WERI-Rb-1 (cell line): ENCODE measurements at places on chromosomes 3 and 15.

DNA sequence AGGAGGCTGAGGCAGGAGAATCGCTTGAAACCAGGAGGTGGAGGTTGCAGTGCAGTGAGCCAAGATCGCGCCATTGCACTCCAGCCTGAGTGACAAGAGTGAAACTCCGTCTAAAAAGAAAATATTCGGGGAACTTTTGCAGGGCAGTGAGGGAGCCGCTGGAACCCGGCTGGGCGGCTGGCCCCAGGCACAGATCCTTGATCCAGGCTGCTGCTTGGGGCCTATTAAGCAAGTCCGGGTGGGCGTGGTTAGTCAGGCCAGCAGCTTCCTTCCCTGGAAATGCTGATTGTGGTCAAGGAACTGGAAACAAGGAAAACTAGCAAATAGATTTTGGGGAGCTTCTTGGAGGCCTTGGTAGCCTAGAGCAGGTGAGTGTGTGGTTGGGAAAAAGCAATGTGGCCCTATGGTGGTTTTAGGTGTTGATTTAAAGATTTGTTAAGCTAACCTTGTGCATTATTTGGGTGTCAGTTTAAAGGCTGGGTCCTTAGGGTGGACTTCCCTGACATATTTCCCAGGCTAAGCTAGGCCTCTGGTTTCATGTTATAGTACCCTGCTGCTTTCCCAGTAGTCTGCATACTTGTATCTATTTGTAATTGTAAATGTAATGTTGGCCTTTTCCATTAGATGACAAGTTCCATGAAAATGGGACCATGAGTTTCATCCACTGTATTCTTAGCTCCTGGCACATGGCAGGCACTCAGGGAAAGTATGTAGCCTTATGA is 17.7 kb upstream of the SNX22 start:
- no peak for DNase-seq

- DNase-seq, result no peak
These were observed 280.4 kb downstream of the RAP2B start for GRCh38 chr3:153442386-153442785.

DNA sequence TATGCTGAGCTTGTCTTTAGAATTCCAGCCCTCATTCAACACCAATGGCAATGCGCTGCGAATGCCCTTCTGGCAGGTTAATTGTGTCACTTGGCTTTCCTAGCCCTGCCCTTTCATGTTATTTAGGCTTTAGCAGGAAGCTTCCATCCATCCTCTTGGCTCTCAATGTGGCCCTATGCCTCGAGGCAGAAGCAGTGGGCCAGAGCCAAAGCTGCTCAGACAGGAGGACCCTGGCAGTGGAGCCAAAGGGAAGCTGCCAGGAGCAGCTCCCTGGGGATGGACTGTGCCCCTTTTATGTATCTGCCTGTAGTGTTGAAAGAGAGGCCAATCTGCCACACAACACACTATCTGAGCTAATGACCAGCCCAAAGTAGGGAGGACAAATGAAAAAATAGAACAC is 376.4 kb downstream of the CTNNB1 start:
- DNase-seq, result no peak

DNA sequence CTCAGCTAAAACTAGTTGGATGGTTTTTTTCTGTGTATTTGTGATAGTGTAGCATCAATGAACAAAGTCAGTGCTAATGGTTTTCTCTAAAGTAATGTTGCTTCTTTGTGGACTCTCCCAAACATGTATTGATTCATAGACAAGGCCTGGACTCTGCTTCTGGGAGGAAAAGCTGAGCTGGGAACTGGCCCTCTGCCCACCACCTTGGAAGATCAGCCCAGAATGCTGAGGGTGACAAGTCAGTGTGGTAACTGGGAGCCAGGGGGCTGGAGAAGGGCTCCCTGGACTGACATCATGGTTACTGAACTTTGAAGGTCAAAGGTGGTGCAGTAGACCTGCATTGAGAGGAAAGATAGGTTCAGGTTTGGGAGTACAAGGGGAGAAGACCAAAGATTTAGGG is 3.0 kb downstream of the ARHGAP31 start:
- DNase-seq, result no peak

DNA sequence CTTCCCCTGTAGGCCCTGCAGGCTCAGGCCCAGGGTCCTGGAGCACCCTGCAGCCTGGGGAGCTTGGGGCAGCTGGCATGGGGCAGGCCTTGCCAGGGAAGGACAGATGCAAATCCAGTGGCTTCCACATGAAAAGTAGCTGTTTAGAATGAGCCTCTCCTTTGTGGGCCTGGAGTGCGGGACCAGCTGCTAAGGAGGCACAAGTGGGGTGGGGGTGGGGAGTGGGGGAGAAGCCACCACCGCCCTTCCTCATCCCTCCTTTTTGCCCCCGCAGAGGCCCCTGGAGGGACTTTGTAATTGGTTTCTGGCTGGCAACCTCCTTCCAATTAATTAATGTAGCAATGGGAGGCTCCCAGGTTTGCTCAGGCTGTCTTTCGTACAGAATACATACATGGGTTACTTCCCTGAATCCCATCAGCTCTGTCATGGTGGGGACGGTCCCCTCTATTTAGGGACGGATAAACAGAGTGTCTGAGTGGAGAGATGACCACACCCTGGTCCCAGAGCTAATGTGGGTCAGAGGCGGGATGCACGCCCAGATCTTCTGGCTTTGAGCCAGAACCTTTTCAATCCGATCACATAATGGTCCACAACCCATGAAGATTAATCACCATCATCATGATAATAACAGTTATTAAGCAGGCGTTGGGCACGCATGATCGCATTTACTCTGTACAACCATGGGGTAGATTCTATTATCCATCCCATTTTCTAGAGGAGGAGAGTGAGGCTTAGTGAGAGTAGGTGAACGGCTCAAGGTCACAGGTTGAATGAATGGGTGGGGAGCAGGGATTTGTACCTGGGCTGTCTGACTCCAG is 6.2 kb downstream of the CORO2B start:
- no peak for DNase-seq

GRCh38 chr3:175005881-175006280 is 146.7 kb downstream of the NAALADL2 start:
- DNase-seq, result no peak

DNA sequence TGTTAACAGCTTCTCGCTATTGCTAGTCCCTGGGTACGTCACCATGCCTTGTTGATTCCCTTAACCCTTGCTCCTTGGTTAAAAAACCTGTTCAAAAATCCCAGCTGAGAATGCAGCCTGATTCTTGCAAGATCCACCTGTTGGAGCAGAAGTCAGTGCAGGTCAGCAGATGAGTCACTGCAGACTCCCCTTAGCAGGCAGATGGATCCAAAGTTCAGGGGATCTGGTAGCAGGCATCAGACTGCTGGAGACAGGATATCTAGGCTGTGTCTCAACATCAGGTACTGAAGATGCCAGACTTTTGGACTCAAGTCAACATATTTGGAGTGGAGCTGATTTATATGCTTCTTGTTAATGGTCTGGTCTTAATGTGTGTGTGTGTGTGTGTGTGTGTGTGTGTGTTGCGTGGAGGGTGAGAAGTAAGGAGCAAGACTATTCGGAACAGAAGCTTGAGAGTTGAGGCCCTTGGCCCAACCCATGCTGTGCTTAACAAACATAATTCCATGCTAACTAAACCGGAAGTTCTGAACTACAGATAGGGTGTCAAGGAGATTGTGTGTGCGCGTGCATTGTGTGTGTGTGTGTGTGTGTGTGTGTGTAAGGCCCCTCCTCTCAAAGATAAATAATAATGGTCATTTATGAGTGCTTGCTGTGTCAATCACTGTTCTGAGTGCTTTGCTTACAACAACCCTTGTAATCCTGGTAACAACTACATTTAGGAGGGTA is 1.0 kb upstream of the C3orf52 start:
- DNase-seq, result peak; percentile 19

GRCh38 chr15:62782071-62782841 is 260.3 kb upstream of the TPM1 start:
- peak; percentile 67 for DNase-seq

DNA sequence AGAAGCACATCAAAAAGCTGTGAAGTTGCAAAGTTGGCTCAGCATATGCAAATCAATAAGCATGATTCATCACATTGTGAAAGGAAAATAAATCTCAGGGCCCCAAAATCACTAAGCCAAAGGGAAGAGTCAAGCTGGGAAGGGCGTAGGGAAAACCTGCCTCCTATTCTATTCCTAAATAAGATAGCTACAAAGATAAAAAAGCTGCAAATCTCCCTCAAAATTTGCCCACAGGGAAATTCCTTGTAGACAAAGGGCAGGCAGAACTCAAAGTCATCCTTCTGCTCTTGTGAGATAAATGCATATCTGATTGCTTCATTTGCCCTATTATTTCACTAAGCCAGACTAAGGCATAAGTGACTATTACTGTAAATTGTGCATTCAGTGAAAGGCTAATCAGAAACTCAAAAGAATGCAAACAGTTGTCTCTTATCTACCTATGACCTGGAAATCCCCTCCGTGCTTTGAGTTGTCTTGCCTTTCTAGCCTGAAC is 30.5 kb upstream of the CCNL1 start:
- no peak for DNase-seq

GRCh38 chr3:57141719-57142410 is 23.3 kb downstream of the IL17RD start:
- no peak for DNase-seq

GRCh38 chr15:65095747-65096104 is 19.2 kb downstream of the KBTBD13 start:
- DNase-seq, result no peak

DNA sequence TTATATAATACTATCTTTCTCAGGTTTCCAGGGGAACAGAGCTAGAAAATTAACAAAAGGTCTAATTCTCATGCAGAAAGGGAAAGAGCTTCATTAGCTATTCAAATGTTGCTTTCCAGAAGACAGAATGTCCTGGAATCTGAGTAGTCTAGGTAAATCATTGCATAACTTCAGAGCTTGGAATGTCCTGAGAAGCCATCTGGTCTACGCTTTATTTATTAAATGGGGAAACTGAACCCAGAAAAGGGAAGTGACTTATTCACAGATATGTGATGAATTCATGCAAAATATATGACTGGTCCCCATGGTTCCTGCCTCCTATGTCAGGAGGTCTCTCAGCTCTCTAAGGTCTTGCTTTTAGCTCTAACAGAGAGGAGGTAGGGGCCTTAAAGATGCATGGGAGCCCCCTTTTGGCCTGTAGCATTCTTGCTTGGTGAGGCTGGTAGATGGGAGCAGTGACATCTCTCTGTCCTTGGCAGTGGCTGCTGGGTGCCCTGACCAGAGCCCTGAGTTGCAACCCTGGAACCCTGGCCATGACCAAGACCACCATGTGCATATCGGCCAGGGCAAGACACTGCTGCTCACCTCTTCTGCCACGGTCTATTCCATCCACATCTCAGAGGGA is 99.2 kb downstream of the CEMIP start:
- no peak for DNase-seq

GRCh38 chr15:91679447-91679846 is 174.1 kb upstream of the SLCO3A1 start:
- DNase-seq, result no peak

- DNase-seq, result no peak
These were observed 144.6 kb downstream of the SHOX2 start for GRCh38 chr3:157961665-157962064.

GRCh38 chr15:65902373-65902772 is 33.1 kb downstream of the RAB11A start:
- no peak for DNase-seq

GRCh38 chr3:153348457-153349107 is 186.6 kb downstream of the RAP2B start:
- no peak for DNase-seq

DNA sequence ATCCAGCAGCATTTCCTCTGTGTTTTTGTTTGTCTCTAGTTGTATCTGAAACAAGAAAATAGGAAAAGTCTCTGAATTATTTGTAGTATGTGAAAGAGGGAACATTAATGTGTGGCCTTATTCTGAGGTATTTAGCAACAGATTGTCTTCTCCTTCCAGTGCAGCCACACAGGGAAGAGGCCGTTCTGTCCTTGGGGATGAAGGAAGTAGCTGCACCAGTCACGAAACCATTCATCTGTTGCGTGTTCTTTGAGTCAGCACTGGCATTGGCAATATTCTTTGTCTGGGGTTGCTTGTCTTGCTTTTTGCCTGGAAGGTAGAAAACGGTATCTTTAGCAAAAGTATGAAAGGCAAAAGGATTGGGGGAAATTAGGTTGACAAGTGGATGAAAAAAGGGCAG is 91.6 kb downstream of the CDIN1 start:
- no peak for DNase-seq

GRCh38 chr3:16319307-16319706 is 54.3 kb downstream of the OXNAD1 start:
- peak; percentile 26 for DNase-seq

DNA sequence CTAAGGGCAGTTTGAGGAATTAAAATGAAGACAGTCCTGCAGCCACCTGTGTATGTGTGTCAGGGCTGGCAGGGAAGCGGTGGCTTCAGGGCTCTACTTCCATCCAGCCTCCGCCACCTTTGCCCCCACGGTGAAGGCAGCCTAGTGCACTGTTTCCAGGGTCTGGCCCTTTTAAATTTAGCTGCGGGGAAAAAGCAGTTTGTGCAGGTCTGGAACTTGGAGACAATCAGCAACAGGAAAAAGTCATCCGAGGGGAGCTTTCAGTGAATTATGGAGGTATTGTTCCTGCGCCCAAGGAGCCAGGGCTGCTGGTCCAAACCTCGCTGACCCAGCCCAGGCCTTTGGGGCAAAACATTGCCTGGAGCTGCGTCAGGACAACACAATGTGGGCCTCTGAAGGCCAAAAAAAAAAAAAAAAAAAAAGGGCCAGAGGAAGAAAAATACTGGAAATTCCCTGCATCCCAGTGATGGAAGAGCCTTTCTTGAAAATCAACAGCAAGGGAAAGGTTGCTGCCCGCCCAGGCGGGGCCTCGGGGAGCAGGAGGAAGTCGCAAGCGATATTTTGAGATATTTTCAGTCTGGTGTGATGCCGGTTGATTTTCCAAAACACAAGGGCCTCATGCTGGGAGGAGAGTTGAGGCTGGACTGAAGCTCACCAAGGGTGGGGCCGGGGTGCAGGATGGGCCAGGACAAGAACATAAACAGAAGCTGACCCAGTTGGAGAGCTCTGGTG is 25.5 kb upstream of the FGD5 start:
- no peak for DNase-seq

- DNase-seq, result no peak
These were observed 44.6 kb downstream of the DGKG start for GRCh38 chr3:186317478-186317877.

- DNase-seq, result no peak
These were observed 19.5 kb upstream of the CDCP1 start for GRCh38 chr3:45165497-45166283.
